Osteoblast (primary cell): ENCODE measurements at places on chromosomes 7 and 10. TPM values are rescaled to one million over a fixed set of nuclear protein-coding genes. Genes with fewer than 3 reads are reported as not detected.

DNA sequence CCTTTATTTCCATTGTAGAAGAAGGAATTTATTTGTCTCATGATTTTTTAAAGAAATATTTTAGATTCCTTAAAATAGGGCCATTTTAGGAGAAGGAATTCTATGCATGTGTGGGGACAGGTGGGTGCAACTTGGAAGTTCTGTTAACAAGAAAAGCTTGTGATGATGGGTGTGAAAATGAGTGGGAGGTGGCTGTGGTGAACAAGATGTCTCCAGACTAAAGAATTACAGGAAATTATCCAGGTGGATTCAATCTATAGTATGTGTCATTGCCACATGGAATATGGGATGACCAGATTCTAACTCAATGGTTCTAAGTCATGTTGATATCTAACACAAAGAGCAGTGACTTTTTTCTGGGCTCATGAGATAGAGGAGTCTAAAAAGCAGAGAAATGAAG is 229.6 kb upstream of the IGFBP3 start:
- no peak overlapping the region for H3K4me3 ChIP-seq
- no peaks in the 10 kb centered on the region for H3K27me3 ChIP-seq
- no peaks in the 10 kb centered on the region for H3K36me3 ChIP-seq
- no peak overlapping the region for H3K27ac ChIP-seq
- no peak for DNase-seq

DNA sequence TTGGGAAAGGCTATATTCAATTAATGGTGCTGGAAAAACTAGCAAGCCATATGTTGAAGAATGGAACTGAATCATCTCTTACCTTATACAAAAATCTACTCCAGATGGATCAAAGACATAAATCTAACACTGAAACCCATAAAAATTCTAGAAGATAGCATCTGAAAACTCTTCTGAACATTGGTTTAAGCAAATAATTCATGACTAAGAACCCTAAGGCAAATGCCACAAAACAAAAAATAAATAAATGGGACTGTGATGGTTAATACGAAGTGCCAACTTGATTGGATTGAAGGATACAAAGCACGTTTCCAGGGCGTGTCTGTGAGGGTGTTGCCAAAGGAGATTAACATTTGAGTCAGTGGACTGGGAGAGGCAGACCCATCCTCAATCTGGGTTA is 1130.0 kb downstream of the DNAJB9 start:
- no peaks in the 10 kb centered on the region for H3K27me3 ChIP-seq
- no peak for DNase-seq
- H3K4me3 ChIP-seq = no peak overlapping the region
- no peaks in the 10 kb centered on the region for H3K4me1 ChIP-seq
- no peak overlapping the region for H3K27ac ChIP-seq
- no peaks in the 10 kb centered on the region for H3K36me3 ChIP-seq

DNA sequence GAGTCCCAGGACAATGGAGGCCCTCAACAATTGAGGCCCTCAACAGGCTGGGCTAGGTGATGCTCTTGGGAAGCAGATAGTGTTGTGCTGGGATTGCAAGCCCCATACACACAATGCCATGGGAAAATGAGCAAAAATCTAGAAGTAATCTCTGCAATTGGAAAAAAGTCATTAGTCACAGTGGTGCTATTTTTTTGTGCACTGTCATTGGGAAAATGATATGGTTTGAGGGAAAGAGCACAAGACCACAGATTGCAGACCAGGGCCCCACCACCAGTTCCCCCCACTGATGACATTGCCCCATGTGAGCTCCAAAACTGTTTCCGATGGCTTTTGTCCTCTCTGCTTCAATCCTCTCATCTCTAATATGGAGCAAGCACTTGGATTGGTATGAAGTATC is 1.9 kb downstream of the KCTD7 start:
- H3K27ac ChIP-seq = no peak overlapping the region
- H3K36me3 ChIP-seq = peaks cover 14% of the 10 kb centered on the region
- no peaks in the 10 kb centered on the region for H3K27me3 ChIP-seq

DNA sequence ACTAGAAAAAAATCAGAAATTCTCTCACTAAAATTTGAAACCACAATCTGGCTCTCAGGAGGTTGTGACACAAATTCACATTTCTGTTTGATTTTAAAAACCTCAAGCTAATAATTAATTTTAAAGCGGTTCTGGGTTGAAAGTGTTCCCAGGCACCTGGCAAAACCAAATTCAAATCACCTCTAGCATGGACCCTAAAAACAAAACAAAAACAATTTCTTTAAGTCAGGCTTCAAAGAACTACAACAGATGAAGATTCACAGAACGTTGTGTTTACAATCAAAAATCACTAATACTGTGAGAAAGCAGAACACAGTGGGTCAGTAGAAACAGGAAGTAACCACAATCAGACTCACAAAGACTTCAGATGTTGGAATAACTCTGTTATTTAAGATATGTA is 7.2 kb upstream of the RELN start:
- DNase-seq = no peak
- no peaks in the 10 kb centered on the region for H3K36me3 ChIP-seq
- H3K27ac ChIP-seq = no peak overlapping the region
- H3K27me3 ChIP-seq = no peaks in the 10 kb centered on the region

GRCh38 chr7:132393789-132394261 is 182.4 kb downstream of the PLXNA4 start:
- H3K4me3 ChIP-seq = no peak overlapping the region
- DNase-seq = no peak
- H3K27me3 ChIP-seq = no peaks in the 10 kb centered on the region
- peaks cover 18% of the 10 kb centered on the region for H3K4me1 ChIP-seq

DNA sequence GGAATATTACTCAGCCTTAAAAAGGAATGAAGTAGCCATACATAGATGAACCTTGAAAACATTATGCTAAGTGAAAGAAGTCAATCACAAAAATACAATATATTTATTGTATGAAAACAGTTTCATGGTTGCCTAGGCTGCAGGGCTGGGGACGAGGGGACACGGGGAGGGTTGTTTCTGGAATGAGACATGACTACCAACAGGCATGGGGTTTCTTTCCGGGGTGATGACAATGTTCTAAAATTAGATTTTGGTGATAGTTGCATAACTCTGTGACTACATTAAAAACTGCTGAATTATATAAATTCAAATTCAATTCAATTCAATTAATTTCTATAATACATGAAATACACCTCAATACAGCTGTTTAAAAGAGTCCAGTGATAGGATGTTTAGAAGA is 88.0 kb downstream of the ARHGAP22 start:
- no peaks in the 10 kb centered on the region for H3K27me3 ChIP-seq
- no peak overlapping the region for H3K27ac ChIP-seq
- H3K4me3 ChIP-seq = no peak overlapping the region
- peaks cover 14% of the 10 kb centered on the region for H3K36me3 ChIP-seq
- no peak for DNase-seq

- H3K27ac ChIP-seq = peak overlapping the region; percentile 97
- H3K36me3 ChIP-seq = peaks cover 21% of the 10 kb centered on the region
- peak overlapping the region; percentile 88 for H3K4me3 ChIP-seq
- peak; percentile 86 for DNase-seq
These were observed 817 bp downstream of the SRI start for GRCh38 chr7:88218836-88219605.

DNA sequence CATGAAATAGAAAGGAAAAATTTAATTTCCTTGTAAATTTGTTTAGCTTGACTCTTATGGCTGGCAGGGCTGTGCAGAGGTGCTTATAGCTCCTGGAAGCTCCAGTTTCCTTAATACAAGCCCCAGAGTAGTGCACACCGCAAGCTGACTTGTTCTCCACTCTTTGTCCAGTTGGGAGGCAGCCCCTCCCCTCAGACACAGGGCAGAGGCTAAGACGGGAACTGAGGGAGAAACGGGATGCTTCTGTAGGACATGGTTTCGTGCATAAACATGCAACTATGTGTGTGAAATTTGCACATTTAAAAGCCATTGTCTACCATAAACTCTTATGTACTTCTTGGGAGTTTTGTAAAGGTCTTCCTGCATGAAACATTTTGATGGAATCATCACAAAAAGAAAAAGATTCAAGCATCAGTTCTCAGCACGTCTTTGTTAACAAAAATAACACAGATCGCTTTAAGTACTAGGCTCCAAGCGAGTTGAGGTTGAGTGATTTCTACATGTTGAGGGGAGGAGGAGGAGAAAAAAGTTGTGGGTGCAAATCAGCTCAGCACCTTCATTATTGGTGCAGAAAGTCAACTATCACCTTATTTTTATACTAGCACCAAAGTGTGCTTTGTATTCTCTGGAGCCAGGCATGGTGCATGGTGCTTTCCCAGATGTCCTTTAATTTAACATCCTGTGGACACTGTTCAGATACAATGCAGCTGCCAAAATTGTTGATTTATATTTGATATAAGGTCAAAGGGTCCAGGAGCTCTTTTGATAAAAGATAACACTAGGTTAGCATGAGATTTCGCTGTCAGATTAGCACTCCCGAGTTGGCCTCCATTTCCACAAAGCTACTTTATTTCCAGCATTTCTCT is 124.5 kb downstream of the CHN2 start:
- no peaks in the 10 kb centered on the region for H3K36me3 ChIP-seq
- no peak overlapping the region for H3K4me3 ChIP-seq
- no peak for DNase-seq
- no peaks in the 10 kb centered on the region for H3K4me1 ChIP-seq
- H3K27me3 ChIP-seq = peaks cover 13% of the 10 kb centered on the region

GRCh38 chr10:17473228-17473950 is 19.0 kb upstream of the ST8SIA6 start:
- no peak overlapping the region for H3K27ac ChIP-seq
- no peaks in the 10 kb centered on the region for H3K4me1 ChIP-seq
- no peaks in the 10 kb centered on the region for H3K36me3 ChIP-seq
- H3K27me3 ChIP-seq = no peaks in the 10 kb centered on the region
- no peak overlapping the region for H3K4me3 ChIP-seq

GRCh38 chr10:110074758-110075671 is 67.2 kb downstream of the ADD3 start:
- H3K4me3 ChIP-seq = peak overlapping the region; percentile 18
- no peaks in the 10 kb centered on the region for H3K36me3 ChIP-seq
- H3K27me3 ChIP-seq = no peaks in the 10 kb centered on the region
- peak overlapping the region; percentile 82 for H3K27ac ChIP-seq
- H3K4me1 ChIP-seq = peaks cover 53% of the 10 kb centered on the region
- DNase-seq = peak; percentile 74

- H3K36me3 ChIP-seq = no peaks in the 10 kb centered on the region
- no peaks in the 10 kb centered on the region for H3K4me1 ChIP-seq
- peaks cover 95% of the 10 kb centered on the region for H3K27me3 ChIP-seq
- H3K4me3 ChIP-seq = no peak overlapping the region
- no peak for DNase-seq
- no peak overlapping the region for H3K27ac ChIP-seq
These were observed 1.7 kb upstream of the MNX1 start for GRCh38 chr7:157012113-157012547.

DNA sequence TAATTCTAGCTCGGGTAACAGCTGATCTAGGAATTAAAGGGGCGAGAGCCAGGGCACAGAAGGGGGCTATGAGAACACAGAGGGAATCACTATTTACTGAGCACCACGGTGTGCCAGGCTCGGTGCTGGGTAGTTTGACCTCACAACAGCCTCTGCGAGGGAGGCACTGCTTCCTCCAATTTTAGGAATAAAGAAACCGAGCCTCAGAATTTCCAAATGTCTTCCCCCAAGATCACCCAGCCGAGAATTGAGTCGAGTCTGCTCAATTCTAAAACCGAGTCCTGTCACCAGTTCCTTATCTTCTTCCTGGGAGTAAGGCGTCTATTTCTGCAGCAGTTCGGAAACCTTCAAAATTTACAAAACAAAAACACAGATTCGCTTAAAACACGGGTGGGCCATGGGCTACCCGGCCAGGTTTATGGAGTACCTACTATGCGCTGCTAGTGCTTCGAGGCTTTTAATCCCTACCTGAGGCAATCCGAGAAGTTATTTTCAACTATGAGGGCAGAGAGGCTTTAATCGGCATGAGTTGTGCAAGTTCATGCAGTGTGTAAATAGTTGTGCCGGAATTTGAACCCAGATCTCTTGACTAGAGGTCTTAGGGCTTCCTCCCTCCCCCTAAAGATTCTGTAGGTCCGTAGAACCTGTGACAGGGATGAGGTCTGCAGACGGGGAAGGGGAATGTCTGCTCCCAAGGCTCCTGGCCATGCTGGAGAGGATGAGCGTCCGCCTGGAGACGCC is 872 bp upstream of the HMX2 start:
- no peak overlapping the region for H3K4me3 ChIP-seq
- no peaks in the 10 kb centered on the region for H3K36me3 ChIP-seq
- no peak overlapping the region for H3K27ac ChIP-seq
- H3K27me3 ChIP-seq = peaks cover 99% of the 10 kb centered on the region

DNA sequence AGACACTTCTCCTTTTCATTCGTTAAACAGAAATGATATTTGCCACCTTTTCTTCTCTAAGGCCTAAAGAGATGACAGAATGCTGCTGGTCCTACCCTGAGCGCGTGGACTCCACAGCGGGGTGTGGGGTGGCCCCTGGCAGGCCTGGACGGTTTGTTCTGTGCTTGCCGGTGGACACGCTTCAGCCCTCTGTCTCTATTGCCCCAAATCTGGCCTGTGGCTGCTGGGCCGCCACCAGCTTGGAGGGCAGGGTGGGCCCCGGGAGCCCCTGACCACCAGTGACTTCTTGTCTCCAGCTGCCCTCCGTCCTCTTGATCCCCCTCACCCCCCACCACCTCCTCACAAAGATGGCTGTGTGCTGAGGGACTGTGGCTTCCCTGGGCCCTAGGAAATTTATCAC is 5.7 kb downstream of the CHST3 start:
- peak overlapping the region; percentile 46 for H3K27ac ChIP-seq
- H3K27me3 ChIP-seq = no peaks in the 10 kb centered on the region
- no peak overlapping the region for H3K4me3 ChIP-seq
- peaks cover 12% of the 10 kb centered on the region for H3K36me3 ChIP-seq

DNA sequence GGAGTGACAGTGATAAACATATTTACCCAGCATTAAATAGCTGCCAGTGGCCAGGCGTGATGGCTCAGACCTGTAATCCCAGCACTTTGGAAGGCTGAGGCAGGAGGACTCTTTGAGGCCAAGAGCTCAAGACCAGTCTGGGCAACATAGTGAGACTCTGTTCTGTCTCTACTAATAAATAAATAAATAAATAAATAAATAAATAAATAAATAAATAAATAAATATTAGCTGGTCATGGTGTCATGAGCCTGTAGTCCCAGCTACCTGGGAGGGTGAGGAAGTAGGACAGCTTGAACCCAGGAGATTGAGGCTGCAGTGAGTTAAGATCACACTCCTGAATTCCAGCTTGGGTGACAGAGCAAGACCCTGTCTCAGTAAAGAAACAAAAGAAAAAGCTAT is 384.0 kb upstream of the ADARB2 start:
- no peaks in the 10 kb centered on the region for H3K4me1 ChIP-seq
- H3K27ac ChIP-seq = no peak overlapping the region
- no peak for DNase-seq
- H3K4me3 ChIP-seq = no peak overlapping the region
- H3K27me3 ChIP-seq = no peaks in the 10 kb centered on the region

- no peak overlapping the region for H3K4me3 ChIP-seq
- H3K4me1 ChIP-seq = no peaks in the 10 kb centered on the region
- no peak for DNase-seq
- H3K27ac ChIP-seq = no peak overlapping the region
- no peaks in the 10 kb centered on the region for H3K36me3 ChIP-seq
- peaks cover 20% of the 10 kb centered on the region for H3K27me3 ChIP-seq
These were observed 49.8 kb upstream of the TMEM273 start for GRCh38 chr10:49237985-49238384.

The MYO1G gene
- 0.29 and 0.36 TPM in 2 replicates for total RNA-seq

The ASB15 gene
- total RNA-seq = not detected in 2 replicates

The GPR141 gene
- not detected in 2 replicates for total RNA-seq

The ADAM22 gene
- 0.36 and 0.59 TPM in 2 replicates for total RNA-seq

The NUP205 gene
- 29.5 and 33.7 TPM in 2 replicates for total RNA-seq

The CFTR gene
- not detected in 2 replicates for total RNA-seq

The TAS2R41 gene
- total RNA-seq = not detected in 2 replicates

The DNAH11 gene
- under 0.01 and 1.1 TPM in 2 replicates for total RNA-seq

The PDCD11 gene
- total RNA-seq = 18.8 and 19.2 TPM in 2 replicates

The CELF2 gene
- 2.7 and 7.6 TPM in 2 replicates for total RNA-seq

The OR2A5 gene
- not detected in 2 replicates for total RNA-seq

The PDZD8 gene
- 35.8 and 38.3 TPM in 2 replicates for total RNA-seq

The EPO gene
- not detected in 2 replicates for total RNA-seq
